ENCODE measurements at places on chromosomes 12 and 14. TPM values are rescaled to one million over a fixed set of nuclear protein-coding genes. Genes with fewer than 3 reads are reported as not detected.
A peak's percentile ranks its signal among the peaks of the same experiment; 100 is the strongest.

- no peak for DNase-seq
Measured at GRCh38 chr12:107704041-107704440, 18.4 kb downstream of the PWP1 start.

DNA sequence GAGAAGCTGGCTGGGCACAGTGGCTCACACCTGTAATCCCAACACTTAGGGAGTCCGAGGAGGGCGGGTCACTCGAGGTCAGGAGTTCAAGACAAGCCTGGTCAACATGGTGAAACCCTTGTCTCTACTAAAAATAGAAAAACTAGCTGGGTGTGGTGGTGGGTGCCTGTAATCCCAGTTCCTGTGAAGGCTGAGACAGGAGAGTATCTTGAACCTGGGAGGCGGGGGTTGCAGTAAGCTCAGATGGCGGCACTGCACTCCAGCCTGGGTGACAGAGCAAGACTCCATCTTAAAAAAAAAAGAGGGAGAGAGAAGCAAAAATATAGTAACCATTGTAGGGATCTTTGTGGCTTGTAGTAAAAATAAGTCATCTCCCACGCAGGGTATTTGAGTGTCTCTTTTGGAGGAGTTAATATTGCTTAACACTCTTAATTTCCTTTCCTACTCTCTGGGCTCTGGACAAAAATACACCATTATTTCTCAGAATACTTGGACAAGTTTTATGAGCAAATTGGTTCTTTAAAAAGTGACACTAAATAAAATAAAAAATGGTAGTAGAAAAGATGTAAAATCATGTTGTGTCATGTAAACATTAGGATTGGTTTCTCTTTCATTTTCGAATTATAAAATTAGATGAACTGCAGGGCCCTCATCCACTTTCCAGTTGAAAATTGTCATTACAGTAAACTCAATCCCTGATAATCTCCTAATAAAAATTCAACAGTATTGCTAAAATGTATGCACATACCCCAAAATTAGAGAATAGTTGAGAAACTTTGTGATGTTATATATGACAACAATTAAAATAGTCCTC, 61.1 kb upstream of the C12orf71 start:
- DNase-seq, result peak; percentile 14

GRCh38 chr14:75539561-75540478, 17.6 kb downstream of the BATF start:
- DNase-seq, result no peak

GRCh38 chr14:75417674-75418073, 10.1 kb upstream of the JDP2 start:
- DNase-seq, result peak; percentile 81

DNA sequence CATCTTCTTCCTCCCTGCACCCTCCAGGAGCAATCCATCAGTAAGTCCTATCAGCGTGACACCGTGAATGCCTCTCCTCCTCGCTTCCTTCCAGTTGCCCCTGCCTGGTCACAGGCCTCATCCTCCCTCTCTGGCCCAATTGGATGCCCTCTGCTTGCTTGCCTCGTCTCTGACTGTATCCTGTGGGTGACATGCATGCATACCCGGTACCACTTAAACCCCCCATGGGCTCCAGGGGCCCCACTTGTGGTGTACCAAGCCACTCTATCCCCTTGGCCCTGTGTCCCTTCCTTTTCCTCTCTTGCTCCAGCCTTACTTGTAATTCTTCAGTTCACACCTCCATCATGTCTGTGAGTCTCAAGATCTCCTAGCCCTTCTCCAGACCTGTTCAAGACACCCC, 106.0 kb upstream of the RTL1 start:
- no peak for DNase-seq

GRCh38 chr12:49961993-49962764, 507 bp downstream of the AQP5 start:
- DNase-seq, result no peak

The TOMM20L gene
- total RNA-seq, result not detected

The DDX23 gene
- 56.5 TPM for total RNA-seq

The TEX52 gene
- total RNA-seq, result not detected

The DCN gene
- total RNA-seq, result 441 TPM

The CIROP gene
- total RNA-seq, result not detected

Measured in GM23248 (cell line).